ENCODE measurements at places on chromosomes 12 and 14.

- no peak for DNase-seq
These were observed 382.2 kb downstream of the CCER1 start for GRCh38 chr12:90572778-90573177.

GRCh38 chr12:88801227-88802095 lies 221.2 kb upstream of the KITLG start:
- DNase-seq: no peak

- no peak for DNase-seq
These were observed 85.6 kb downstream of the SYNE2 start for GRCh38 chr14:63938198-63939005.

- no peak for DNase-seq
These were observed 3.0 kb upstream of the FNTB start for GRCh38 chr14:64983439-64984310.

- DNase-seq: no peak
These were observed 44.3 kb downstream of the KRT80 start for GRCh38 chr12:52147367-52147963.

DNA sequence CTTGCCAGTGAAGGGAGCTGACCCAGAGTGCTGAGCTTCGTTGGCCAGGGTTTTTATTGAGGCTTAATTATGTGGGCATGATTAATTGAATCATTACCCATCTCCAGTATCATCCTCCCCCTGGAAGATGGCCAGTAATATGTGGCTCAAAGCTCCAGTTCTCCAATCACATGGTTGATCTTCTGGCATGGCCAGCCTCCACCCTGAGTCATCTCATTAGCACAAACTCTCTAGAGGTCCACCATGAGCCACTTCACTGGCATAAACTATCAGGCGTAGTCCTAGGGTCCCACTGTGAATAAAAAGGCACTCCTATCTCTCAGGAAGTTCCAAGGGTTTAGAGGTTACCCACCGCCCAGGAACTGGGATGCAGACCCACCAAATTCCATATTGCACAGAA lies 135.0 kb downstream of the ANO6 start:
- DNase-seq: no peak

DNA sequence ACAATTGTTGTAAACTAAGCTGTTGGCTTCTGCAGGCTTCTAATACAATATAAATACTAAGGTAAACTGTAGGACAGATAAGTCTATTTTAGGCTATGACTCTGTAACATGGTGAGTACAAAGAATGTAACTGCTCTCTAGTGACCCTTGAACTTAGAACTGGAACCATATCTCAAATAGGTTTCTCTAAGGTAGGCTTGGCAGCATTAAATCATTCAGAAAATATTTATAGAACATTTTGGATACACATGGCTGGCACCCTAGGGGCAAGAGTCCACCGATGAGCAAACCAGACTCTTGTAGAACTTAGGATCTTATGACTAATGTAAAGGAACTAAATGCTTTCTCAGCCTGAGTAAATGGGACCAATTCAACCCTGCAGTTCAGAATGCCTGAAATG lies 19.4 kb upstream of the SLC25A3 start:
- no peak for DNase-seq

DNA sequence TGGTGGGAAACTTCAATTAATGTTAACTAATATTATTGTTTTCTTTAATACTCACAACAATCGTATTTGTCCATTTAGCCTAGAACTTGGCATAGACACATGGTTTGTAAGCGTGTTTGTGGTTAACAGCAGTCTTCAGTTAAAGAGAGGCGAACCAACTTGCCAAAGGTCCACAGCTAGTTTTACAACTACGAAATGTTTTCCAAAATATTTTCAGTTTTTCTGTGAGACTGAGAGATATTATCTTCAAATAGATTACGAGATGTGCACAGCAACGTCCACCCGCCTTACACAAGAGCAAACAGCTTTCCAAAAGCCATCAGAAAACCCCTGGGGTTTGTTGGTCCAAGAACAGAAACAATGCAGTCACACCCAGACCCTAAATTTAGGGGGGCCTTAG lies 58.6 kb upstream of the RASSF3 start:
- no peak for DNase-seq

GRCh38 chr12:96501133-96501761 lies 11.9 kb downstream of the CFAP54 start:
- DNase-seq: peak; percentile 13

DNA sequence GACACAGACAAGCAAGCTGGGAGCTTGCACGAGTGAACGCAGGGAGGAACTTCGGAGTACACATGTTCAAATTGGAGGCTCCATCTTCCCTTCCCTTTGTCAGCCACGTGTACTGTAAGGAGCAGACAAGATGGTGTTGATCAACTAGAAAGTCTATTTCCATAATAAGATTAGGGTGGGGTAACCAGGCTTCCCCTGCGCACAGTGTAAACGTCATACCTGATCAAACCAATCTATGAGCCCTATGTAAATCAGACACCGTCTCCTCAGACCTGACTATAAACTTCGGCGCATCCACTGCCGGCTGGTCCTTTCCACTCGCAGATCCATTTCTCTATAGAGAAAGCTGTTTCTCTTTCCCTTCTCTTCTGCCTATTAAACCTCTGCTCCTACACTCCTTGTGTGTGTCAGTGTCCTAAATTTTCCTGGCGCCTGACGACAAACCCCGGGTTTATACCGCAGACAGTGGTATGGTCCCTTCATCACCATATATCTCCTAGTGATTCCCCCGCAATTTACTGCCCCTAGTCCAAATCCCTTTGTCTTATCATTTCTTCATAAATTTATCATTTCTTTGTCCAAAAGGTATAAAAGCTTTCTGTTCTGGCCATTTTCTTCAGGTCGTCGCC lies 7.5 kb upstream of the ETFBKMT start:
- no peak for DNase-seq

GRCh38 chr12:47892819-47893218 lies 12.0 kb downstream of the VDR start:
- DNase-seq: no peak

DNA sequence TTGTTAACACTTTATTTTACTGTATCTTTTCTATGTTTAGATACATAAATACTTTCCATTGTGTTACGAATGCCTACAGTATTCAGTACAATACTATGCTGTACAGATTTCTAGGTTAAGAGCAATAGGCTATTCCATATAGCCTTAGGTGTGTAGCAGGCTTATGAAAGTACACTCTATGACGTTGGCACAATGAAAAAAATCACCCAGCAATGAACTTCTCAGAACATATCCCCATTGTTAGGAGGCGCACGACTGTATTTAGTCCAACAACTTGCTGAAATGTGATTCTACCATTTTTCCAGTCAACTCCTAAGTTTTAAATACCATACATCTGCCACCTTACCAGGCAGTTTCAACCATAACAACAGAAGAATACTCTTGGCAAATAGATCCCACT lies 1.8 kb downstream of the PARP11 start:
- no peak for DNase-seq

DNA sequence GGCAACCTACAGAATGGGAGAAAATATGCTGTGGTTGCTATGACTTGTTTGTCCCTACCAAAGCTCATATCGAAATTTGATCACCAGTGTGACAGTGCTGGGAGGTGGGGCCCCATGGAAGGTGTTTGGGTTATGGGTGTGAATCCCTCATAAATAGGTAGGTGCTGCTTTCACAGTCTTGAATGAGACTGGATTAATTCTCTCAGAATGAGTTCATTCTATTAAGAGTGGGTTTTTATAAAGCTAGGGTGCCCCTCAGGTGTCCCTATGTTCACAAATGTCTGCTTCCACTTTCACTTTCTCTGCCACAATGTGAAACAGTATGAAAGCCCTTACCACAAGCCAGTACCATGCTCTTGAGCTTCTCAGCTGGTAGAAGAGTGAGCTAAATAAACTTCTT lies 133.5 kb downstream of the CPNE8 start:
- DNase-seq: no peak

GRCh38 chr12:93798279-93799151 lies 121.3 kb downstream of the CRADD start:
- DNase-seq: no peak

GRCh38 chr14:24274101-24274543 lies 2.7 kb upstream of the RABGGTA start:
- DNase-seq: peak; percentile 30

DNA sequence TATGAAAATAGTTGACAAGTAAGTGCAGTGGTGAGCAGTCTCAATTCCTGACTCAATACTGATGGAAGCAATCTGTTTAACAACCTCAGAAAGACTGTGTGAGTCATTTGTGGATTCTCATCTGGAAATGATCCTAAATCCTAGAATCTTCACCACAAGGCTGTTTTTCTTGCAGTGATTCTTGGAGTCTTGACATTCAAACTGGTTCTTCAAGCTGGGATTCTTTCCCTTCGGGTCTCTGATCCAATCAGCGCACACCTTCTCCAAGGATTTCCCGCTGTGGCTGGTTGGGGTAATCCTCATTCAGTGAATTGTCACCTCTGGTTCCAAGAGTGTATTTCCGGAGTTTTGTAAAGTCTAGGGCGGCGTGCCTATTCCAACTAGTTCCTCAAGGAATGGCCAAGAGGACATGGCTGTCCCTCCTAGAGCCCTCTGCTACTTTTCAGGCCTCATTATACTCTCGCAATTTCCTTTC lies 37.7 kb upstream of the FOXJ2 start:
- no peak for DNase-seq

DNA sequence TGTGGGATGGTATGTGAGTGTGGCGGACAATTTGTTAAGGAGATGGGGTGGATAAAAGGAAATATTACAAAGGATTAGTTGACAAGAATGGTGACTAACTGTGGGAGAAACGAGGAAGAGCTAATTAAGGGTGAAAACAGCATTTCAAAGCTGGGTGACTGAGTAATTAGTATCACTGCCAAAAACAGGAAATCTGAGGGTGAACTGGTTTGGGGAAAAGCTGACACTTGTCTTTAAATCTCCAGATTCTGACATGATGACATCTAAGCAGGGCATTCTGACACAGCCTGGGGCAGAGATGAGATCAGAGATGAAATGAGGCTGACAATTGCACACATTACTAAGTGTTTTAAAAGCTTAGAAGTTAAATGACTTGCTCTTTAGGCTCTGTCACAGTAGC lies 42.4 kb upstream of the CCDC175 start:
- DNase-seq: no peak

DNA sequence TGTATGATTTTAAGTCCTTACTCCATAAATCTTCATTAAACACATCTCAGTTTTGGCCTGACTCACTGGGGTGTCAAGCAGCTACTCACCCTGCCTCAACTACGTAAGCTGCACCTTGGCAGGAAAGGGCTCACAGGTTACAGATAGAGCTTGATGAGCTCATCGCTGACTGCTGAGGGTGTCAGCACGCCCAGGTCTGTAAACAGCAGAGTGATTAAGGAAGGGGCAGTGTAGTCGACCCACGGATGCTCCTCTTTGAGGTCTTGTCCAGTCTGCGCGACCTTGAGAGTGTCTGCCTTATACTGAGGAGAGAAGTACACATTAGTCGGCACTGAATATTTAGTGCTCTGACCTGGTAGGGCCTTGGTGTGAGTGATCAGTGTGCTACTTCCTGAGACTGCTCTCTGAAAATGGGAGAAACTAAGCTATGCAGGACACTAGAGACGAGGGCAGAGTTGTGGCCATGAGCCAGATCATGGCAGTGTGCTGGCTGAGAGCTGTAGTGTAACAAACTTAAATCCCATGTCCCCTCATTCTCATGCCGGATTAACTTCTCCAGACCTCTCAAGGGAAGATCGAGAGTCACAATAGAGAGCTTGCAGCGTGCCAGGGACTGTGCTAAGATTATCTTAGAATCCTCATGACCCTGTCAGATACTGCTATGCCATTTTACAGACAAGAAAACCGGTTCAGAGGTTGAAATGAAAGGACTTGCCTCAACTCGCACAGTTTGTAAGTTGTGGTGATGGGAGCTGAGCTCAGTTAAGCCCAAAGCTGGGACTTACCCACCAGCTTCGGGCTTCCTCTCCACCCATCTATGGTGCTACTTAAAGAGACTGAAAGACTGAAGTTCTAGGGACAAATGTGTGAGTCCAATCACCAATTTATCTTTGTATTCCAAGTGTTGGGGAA lies 11.6 kb downstream of the EIF2B1 start:
- DNase-seq: no peak

DNA sequence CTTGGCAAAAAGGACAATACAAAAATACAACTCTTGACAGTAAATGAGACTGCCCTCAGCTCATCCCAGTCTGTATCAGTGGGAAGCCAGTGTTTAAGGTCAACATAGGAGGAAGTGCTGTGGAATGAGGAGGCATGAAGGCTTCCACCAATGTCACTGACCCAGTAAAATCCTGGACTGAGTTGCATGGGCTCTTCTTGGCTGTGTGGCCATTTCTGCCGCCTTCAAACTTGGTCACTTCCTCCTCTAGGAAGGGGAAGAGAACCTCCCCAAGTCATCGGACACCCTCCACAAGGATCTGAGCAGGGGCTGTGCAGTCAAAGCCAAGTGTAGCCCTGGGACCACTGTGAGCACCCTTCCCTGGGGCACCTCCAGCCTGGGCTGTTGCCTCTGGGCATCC lies 11.9 kb downstream of the GPR68 start:
- no peak for DNase-seq

DNA sequence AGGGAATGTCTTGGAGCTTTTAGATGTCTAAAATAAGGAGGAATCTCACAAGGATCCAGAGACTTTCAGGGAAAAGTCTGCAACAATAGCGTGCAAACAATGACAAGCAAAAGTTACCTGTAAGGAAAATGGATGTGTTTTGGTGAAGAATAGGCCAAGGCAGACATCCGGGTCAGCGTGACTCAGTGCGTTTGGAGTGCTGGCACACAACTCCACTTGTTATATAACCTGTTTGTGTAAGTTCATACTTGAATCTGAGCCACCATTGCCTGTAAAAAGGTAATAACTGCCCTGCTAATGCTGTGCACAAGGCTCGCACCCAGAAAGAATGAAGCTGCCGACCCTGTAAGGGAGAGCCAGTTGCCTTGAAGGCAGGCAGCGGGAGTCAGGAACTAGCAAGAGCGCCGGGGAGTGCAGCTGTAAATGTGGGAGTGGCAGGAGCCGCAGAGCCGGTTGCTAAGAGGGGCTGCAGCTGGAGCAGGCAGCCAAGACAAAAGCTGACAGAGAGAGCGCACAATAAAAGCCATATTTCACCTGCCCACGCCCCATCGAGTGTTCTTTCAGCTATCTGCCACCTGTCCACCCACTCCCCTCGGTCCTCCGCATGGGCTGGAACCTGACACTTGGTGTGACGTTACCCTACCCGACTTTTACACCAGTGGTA lies 638.5 kb upstream of the MIS18BP1 start:
- DNase-seq: no peak

DNA sequence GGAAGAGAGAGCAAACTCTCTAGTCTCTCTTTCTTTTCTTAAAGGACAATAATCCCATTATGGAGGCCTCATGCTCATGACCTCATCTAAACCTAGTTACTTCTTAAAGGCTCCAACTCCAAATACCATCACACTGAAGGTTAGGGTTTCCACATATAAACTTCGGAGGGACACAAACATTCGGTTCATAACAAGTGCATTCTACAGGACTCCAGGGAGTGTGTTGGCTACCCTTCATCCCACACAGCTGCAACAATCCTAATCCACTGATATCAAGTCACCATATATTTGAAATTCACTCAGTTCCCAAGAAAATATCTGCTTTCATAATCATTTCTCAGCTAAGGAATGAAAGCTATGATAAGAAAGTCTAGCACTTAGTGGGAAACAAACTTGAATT lies 265.9 kb upstream of the PLEKHG7 start:
- DNase-seq: no peak

All from activated T-helper 1 cell treated with anti-CD3 and anti-CD28 coated beads, Interleukin-2, amount 50 U/mL, for 16 hours (primary cell).